ENCODE measurements at places on chromosomes 16 and 17.

DNA sequence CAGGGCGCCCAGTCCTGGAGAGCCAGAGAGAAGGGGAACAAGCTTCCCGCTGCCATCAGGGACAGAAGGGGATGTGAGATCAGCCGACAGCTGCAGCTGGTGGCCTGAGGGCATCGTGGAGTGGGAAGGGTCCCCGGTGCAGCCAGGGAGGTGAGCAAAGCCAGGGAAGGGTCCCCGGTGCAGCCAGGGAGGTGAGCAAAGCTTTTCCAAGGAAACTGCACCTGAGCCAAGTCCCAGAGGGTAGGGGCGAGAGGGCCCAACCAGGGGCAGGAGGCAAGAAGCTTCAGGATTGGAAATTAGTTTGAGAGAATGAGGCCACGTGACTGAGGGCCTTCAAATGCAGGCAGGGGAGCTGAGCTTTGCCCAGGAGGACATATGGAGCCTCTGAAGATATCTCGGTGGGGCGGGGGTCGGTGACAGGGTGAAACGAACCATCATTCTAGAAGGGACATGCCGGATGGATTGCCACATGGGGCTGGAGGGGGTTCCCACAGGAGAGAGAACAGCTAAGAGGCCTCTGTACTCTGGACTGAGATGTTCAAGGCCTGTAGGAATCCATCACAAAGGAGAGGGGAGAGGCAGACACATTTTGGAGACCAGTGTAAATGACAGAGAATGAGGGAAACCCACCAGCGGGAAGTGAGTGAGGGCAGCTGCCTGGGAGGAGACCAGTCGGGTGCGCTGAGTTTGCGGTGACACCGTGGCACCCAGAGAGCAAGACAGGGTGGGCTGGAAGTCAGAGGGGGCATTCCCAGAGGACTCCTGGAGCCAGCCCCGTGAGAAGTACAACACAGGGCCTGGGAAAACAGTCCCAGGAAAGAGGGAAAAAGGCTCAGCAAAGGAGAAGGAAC lies 31.4 kb upstream of the RPH3AL start:
- ATAC-seq: no peak

- peak; percentile 88 for ATAC-seq
Measured at GRCh38 chr17:14118951-14119350, 49.6 kb downstream of the COX10 start.

- ATAC-seq: peak; percentile 82
Measured at GRCh38 chr17:888998-889441, 90.6 kb downstream of the NXN start.

GRCh38 chr16:4792951-4793513 lies 2.1 kb upstream of the SMIM22 start:
- ATAC-seq: no peak

DNA sequence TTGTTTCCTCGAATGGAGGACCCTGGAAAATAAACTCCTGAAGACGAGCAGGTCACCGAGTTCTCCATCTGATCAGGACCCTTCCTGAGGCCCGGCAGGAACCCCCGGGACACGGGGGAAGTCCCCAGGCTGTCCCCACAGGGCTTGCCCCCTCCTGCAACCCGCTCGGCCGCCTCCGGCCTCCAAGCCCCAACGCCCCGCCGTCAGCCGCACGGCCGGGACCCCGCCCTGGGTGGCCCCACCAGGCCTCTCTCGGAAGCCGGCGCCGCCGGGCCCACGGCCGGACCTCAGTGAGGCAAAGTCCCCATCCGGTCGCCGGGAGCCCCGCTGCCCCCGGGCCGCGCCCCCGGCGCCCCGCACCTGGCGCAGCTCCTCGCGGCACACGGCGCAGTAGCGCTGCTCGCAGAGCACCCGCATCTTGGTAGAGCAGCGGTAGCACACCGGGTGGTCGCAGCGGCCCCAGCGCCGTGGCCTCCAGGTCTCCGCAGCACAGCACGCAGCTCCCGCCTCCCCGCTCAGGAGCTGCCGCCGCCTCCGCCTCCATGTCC lies 383 bp downstream of the ZNF598 start:
- peak; percentile 37 for ATAC-seq

DNA sequence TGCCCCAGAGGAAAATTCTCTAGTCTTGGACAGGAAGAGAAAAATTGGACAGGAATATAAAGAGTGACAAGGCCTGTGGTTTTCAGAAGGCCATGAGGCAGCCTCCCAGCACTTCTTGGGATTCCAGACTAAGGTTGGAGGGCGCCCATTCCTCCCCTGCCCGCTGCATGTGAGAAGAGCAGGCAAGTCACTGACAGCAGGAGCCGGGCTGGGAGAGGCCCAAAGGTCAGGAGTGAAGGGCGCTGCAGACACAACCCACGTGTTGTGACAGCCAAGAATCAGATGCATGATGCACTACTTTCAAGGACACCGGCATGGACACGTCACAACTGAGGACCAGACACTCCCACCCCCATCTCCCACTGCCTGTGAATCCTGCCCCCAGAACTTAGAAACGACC lies 256.7 kb downstream of the CBLN1 start:
- no peak for ATAC-seq

GRCh38 chr17:72406498-72406897 lies 285.7 kb downstream of the SOX9 start:
- ATAC-seq: no peak

- ATAC-seq: no peak
Measured at GRCh38 chr16:4795828-4796572, 831 bp downstream of the SMIM22 start.

- ATAC-seq: peak; percentile 66
Measured at GRCh38 chr17:76382803-76383545, 1.4 kb upstream of the SPHK1 start.

DNA sequence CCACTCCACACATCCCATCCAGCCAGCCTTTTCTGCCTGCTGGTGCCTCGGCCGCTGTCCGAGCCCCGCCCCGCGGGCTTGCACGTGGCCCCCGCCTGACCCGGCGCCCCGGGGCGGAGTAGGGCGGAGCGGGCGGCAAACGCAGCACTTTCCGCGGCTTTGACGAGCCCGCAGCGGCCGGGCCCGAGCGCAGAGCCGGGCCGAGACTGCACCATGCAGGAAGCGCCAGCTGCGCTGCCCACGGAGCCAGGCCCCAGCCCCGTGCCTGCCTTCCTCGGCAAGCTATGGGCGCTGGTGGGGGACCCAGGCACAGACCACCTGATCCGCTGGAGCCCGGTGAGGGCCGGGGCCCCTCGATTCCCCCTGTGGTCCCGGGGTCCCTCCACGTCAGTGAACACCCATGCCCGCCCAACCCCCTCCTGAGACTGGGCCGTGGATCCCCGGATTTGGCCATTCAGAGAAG lies at the start of gene HSF4:
Gene HSF4, plus strand, starts transcription at position 147 of the 463 bp plus-strand sequence. Its CDS starts 67 bp downstream, at position 214.
- no peak for ATAC-seq

DNA sequence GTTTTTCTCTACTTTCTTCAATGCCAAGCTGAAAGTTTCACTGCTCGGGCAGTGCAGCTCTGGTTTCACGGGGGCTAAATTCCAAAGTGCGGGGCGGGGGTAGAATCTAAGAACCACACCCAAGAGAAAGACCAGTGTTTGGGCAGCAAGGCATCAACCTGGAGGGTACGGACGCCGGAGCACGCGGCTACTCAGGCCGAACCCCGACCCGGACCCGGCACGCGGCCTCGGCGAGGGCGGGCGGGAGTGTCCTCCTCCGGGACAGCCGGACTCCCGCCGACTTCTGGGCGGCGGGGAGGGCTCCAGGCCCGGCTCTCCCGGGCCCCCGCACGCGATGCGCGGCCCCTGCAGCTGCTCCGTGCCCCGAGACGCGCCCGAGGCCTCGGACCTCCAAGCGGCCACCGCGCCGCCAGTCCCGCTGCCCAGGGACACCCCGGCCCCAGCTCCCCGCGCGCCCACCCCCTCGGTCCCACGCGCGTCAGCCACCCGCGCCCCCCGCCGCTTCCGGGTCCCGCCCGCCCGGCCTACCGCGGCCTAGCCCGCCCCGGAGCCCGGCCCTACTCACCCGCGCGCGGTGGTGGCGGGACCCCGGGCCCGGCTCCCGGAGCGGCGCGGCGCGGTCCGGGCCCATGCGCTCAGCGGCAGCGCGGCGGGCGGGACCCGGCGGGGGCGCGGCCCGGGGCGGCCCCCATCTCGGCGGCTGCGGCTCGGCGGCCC lies 561 bp downstream of the AXIN1 start:
- ATAC-seq: peak; percentile 30

DNA sequence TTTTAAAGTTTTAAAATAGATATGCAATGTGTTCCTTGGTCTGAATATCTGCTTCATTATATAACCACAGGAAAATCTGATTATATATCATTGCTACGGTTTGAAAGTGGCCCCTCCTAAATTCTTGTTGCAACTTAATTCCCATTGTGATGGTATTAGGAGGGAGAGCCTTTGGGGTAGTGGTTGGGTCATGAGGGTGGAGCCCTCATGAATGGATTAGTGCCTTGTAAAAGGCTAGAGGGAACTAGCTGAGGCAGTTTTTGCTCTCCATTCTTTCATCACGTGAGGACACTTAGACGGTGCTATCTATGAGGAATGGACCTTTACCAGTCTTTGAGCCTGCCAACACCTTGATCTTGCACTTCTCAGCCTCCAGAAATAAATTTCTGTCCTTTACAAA lies 7.6 kb downstream of the ABCA6 start:
- no peak for ATAC-seq

DNA sequence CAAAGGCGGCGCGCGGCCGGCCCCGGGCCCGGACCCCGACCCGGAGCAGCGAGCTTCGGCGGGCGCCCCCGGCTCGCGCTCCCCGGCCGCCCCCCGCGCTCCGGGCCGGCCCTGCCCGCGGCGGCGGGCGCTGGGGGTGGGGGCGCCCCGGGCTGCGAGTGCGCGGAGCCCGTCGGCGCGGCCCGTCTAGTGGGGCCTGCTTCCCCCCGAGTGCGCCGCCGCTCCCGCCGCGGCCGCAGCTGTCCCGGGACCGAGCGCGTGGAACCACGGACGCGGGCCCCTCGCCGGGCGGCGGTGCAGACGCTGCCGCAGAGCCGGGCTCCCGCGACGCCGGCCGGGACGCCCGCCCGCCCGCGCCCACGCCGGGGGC lies 308 bp downstream of the ADCY9 start:
- ATAC-seq: peak; percentile 31

DNA sequence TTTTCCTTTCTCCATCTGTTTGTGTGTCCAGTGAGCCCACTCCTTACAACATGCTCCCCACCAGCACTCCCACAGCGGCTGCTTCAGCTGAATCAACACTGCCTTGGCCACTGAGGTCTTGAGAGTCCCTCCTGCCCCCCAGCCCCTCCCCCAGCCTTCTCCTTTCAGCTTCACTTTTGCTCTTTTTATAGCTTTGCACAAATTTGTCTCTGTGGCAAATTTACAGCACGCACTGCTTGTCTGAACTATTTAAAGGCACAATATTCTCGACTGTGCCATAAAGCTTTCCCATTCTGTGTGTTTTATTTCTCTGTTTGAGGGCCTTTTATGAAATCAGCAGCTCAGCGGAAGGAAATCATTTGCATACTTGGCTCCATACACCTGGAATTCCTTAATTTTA lies 579.3 kb downstream of the TOX3 start:
- ATAC-seq: no peak

GRCh38 chr17:76151896-76152454 lies 10.9 kb upstream of the FOXJ1 start:
- ATAC-seq: no peak

DNA sequence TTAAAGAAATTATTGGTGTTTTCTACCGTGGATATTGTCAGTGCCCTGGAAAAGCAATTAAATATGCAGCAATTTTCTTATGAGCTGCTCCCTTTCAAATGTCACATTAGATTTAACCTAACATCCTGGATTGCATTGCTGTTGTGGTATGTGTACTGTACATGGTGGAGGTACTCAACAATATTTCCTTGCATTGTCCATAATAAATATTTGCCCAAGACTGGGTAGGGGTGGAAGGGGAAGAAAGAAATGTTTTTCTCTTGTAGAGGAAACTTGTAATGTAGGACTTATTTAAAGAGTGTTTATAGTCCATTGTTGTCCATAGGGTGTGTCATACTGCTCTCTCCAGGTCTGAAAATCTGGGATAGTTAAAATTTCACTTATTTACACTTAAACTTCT lies 346.2 kb upstream of the TBX2 start:
- ATAC-seq: no peak

GRCh38 chr16:23924128-23924527 lies 88.3 kb downstream of the PRKCB start:
- peak; percentile 71 for ATAC-seq

DNA sequence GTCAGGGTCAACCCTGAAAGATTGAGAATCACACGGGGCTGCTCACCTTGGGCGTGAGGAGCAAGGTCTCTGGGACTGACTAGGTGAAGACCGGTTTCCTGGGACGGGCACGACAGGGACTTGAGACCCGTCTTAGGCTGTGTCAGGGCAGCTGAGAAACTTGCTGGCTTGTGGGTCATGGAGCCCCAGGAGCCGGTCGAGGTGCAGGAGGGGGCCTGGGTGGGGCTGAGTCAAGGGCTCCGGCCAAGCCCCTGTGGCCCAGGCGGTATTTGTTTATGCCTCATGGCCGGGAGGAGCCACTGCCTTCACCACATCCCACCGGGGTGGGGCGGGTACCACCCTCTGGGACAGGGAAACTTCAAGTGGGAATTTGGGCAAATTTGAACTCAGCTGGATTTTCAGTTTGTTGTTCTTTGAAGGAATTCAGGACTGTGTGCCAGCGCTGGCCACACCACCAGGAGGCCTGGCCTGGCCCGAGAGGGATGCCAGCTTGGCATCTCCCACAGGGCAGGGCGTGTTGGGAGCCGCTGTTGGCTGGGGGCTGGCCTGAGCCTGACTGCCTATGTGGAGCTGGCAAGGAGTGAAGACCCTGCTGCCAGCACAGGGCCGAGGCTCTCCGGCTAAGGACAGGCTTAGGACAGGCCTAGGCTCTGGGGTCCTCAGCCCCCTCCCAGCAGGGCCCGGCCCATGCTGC lies 116.1 kb downstream of the METRNL start:
- no peak for ATAC-seq

DNA sequence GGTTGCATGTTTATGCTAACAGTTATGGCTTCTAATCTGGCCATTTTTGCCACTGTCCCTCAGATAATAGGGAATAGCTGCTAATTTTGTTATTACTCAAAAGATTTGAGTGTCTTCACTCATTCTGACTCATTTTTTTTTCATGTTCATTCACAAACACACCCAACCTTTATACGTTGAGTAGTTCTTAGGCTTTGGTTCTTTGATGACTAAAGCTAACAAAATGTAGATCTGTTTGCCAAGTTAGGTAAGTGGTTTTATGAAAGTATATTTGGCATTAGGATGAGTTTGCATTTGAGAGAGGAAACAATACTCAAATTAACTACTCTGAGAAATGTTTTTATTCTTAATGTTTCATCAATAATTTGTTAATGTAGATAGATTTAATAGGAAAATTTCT lies 3.6 kb downstream of the MAP2K4 start:
- peak; percentile 22 for ATAC-seq

DNA sequence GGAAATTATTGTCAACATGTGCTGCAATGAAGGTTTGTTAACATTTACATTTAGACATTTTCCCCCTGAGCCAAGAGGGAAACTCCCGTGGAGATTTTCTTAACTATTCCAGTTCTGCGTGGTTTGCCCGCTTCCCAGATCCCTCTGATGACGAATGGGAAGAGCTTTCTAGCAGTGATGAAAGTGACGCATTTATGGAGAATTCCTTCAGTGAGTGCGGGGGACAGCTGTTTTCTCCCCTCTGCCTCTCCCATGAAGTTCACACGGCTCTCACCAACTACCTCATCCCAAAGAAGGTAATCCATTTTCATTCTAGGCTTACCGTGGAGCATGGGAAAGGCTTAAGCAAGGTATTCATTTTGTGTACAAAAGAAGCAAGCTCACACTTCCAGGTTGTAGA lies 18.2 kb downstream of the HEATR3 start:
- ATAC-seq: no peak

All from activated T-helper 17 cell treated with anti-CD3 and anti-CD28 coated beads, Interleukin-2, amount 50 U/mL, for 72 hours (primary cell).